Mesothelial cell of epicardium (in vitro differentiated cells): ENCODE measurements at places on chromosomes 5 and 9.
A peak's percentile ranks its signal among the peaks of the same experiment; 100 is the strongest.

DNA sequence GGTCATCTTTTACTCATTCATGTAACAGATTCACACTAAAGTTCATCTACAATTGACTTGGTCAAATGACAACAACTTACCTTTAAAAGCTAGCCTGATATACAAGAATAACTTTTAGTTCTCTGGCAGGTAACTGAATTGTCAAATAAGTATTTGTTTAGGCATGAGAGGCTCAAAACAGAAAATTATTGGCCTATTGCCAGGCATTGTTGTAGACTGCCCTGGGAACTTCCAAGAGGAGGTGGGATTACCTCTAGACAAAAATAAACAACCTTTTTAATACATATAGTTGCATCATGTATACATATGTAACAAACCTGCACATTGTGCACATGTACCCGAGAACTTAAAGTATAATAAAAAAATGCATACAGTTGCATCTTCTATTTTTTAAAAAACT, 18.2 kb upstream of the SLCO4C1 start:
- H3K27ac ChIP-seq, result no peak overlapping the region
- no peak overlapping the region for H3K4me3 ChIP-seq
- H3K27me3 ChIP-seq, result no peaks in the 10 kb centered on the region
- peaks cover 18% of the 10 kb centered on the region for H3K4me1 ChIP-seq

GRCh38 chr9:89483592-89484474, 14.1 kb downstream of the SEMA4D start:
- H3K4me1 ChIP-seq, result peaks cover 3% of the 10 kb centered on the region
- H3K27me3 ChIP-seq, result no peaks in the 10 kb centered on the region
- no peak overlapping the region for H3K27ac ChIP-seq
- H3K36me3 ChIP-seq, result peaks cover 14% of the 10 kb centered on the region

- peaks cover 53% of the 10 kb centered on the region for H3K4me1 ChIP-seq
- H3K36me3 ChIP-seq, result peaks cover 9% of the 10 kb centered on the region
- H3K27ac ChIP-seq, result peak overlapping the region; percentile 91
- H3K27me3 ChIP-seq, result no peaks in the 10 kb centered on the region
Measured at GRCh38 chr5:5326115-5326758, 96.2 kb upstream of the ICE1 start.

- no peak overlapping the region for H3K4me3 ChIP-seq
- H3K36me3 ChIP-seq, result no peaks in the 10 kb centered on the region
- H3K4me1 ChIP-seq, result peaks cover 11% of the 10 kb centered on the region
- DNase-seq, result no peak
Measured at GRCh38 chr9:76693912-76694311, 70.3 kb upstream of the PCA3 start.

DNA sequence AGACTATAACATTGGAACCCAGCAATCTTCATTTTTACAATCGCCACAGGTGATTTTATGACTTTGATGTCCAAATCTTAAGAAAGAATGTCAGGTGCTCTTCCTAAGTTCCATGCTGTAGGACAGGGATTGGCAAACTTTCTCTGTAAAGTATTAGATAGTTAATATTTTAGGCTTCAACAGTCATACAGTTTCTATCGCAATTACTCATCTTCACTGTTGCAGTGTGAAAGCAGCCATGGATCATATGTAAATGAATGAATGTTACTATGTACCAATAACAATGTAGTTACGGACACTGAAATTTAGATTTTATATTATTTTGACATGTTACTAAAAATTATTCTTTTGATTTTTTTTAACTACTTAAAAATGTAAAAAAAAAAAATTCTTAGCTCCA, 169.7 kb downstream of the DTWD2 start:
- no peak overlapping the region for H3K4me3 ChIP-seq
- H3K27ac ChIP-seq, result no peak overlapping the region
- H3K36me3 ChIP-seq, result peaks cover 3% of the 10 kb centered on the region
- H3K27me3 ChIP-seq, result no peaks in the 10 kb centered on the region
- no peaks in the 10 kb centered on the region for H3K4me1 ChIP-seq

- H3K27ac ChIP-seq, result no peak overlapping the region
- H3K4me3 ChIP-seq, result no peak overlapping the region
- peaks cover 3% of the 10 kb centered on the region for H3K27me3 ChIP-seq
- DNase-seq, result no peak
- peaks cover 8% of the 10 kb centered on the region for H3K36me3 ChIP-seq
- H3K4me1 ChIP-seq, result peaks cover 48% of the 10 kb centered on the region
Measured at GRCh38 chr9:79575547-79575946, 3.8 kb downstream of the TLE4 start.

GRCh38 chr5:172901012-172901780, 58.0 kb upstream of the RPL26L1 start:
- peaks cover 74% of the 10 kb centered on the region for H3K4me1 ChIP-seq
- H3K27me3 ChIP-seq, result no peaks in the 10 kb centered on the region
- no peak overlapping the region for H3K4me3 ChIP-seq
- DNase-seq, result no peak
- H3K27ac ChIP-seq, result peak overlapping the region; percentile 98

DNA sequence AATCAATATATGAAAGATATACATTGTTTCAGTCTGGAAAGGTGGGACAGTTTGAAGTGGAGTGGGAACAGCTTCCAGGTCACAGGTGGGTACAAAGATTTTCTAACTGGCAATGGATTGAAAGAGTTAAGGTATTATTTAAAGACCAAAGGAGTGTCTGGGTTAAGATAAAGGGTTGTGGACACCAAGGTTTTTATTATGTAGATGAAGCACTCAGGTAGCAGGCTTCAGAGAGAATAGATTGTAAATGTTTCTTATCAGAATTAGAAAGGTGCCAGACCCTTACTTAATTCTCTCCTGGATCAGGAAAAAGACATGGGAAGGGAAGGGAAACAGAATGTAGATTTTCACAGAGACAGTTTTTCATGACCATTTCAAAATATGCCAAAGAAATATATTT, 1174.8 kb downstream of the MAT2B start:
- no peak overlapping the region for H3K4me3 ChIP-seq
- no peak overlapping the region for H3K27ac ChIP-seq
- peaks cover 2% of the 10 kb centered on the region for H3K27me3 ChIP-seq
- H3K36me3 ChIP-seq, result no peaks in the 10 kb centered on the region

DNA sequence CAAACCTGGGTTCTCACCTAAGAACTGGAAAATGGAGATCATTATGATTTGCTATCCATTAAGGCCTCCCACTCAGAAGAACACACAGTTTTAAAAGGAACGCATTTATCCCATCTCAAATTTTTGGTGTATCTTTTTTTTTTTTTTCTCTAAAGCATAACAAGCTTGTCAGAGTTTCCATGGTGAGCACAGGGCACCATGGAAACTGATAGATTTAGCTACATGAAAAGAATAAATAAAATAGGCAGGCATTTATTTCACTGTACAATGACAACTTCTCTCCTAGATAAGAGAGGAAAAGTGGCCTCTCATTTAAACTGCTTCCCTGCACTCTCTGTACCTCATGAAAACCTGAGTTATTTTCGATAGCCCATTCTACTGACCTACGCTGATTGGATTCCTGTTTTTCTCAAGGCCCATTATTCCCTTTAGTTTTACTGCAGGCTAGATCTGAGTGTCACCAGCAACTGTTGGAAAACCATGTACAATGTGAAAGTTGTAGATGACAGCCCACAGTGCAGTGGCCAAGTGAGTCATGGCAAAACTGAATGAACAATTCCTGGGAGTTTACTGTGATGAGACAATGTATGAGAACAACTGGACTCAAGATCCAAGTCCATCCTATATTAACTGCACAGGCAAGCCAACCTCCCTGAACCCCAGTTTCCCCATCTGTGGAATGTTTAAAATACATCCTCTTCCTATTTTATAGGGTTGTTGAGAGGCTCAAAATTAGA, 4.3 kb upstream of the GDA start:
- peaks cover 2% of the 10 kb centered on the region for H3K4me1 ChIP-seq
- no peaks in the 10 kb centered on the region for H3K36me3 ChIP-seq
- no peak for DNase-seq

GRCh38 chr5:106331415-106331814, 1339.3 kb downstream of the EFNA5 start:
- no peaks in the 10 kb centered on the region for H3K4me1 ChIP-seq
- H3K27ac ChIP-seq, result no peak overlapping the region
- H3K27me3 ChIP-seq, result no peaks in the 10 kb centered on the region
- H3K36me3 ChIP-seq, result no peaks in the 10 kb centered on the region
- H3K4me3 ChIP-seq, result no peak overlapping the region
- DNase-seq, result no peak

DNA sequence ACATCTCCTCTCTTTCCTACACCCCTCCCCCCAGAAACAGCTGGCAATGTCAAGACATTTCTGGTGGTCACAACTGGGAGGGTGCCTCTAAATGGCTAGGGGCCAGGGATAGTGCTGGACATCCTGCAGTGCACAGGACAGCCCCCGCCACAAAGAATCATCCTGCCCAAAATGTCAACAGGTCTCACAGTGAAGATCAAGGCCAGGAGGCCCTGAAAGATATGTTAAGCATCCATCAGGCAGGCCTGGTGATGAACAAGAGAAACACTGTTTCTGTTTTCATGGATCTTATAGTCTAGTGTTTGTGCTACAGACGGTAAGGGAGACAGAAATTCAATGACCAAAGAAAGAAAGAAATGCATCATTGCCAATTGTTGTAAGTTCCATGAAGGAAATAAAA, 45.9 kb downstream of the WWC1 start:
- peak overlapping the region; percentile 31 for H3K27ac ChIP-seq
- H3K4me1 ChIP-seq, result peaks cover 33% of the 10 kb centered on the region
- no peak for DNase-seq
- no peaks in the 10 kb centered on the region for H3K36me3 ChIP-seq
- no peak overlapping the region for H3K4me3 ChIP-seq
- no peaks in the 10 kb centered on the region for H3K27me3 ChIP-seq

- H3K4me3 ChIP-seq, result no peak overlapping the region
- H3K36me3 ChIP-seq, result peaks cover 8% of the 10 kb centered on the region
- no peak for DNase-seq
- no peaks in the 10 kb centered on the region for H3K27me3 ChIP-seq
Measured at GRCh38 chr5:50751064-50751657, 84.7 kb downstream of the PARP8 start.
